ENCODE measurements at places on chromosomes 11 and 22.

DNA sequence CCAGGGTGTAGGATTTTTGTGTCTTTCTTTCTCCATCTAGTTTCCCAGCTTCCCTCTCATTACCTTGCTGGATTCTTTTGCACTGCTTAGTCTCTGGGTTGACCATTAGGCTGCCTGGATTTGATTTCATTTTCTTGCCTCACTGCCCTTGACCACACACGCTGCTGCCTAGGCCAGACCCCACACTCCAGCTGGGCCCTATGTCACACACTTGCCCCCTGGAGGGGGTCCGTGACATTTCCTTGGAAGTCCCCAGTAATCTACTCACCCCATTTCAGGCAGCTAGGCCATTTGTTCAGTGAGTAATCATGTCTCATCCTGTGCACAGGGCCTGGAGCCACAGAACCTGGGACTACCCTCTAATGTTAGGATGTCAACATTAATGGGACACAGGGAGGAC is 81.9 kb upstream of the SPON1 start:
- DNase-seq = no peak

- DNase-seq = no peak
These were observed 6.6 kb downstream of the CNGA4 start for GRCh38 chr11:6245536-6245935.

DNA sequence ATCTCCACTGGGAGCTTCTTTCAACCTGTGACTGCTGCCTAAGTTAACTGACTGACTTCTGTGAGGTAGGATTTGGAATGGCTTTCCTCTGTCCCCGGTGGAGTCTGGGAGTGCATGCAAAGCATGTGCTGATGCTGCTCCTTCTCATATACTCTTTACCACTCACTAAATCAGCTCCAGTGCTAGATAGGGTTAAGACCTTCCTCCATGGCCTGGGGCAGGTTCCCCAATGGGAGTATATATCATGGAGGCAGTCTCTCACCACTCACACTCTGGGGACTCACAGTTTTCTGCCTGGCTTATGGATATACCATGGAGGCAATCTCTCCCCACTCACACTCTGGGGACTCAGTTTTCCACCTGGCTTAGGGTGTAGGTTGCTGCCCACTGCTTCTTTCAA is 10.1 kb upstream of the FANCF start:
- no peak for DNase-seq

DNA sequence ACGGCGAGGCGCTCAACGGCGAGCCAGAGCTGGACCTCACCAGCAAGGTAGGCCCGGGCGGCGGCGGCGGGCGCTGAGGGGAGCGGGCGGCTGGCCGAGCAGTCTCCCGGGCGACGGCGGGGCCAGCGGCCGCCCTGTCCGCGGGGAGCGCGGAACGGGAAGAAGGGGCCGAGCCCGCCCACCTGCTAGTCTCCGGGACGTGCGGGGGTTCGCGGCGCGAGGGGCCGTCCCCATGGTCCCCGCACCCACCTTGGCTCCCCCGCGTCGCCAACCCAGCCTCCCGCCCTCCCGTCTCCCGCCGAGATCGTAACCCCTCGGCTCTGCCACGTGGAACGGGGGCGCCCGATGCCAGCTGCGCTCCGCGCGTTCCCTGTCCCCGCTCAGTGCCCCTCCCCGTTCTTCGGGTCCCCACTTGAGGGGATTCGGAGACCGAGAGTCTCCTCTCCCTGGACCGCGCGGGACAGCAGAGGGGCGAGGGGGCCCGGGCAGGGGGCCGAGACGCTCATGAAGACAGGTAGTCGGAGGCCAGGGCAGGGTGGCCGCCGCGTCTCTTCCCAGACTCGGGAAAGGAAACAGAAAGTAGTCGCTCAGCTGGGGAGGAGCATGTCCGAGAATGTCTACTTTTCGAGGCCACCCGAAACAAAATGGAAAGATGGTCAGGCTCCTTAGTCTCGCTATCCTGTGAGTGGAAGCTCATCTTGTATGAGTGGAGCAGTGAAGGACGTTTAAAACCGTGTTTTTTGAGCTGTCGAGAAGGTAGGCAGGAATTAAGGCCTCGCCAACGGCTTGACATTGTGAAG is 557 bp downstream of the GTPBP1 start:
- DNase-seq = no peak

DNA sequence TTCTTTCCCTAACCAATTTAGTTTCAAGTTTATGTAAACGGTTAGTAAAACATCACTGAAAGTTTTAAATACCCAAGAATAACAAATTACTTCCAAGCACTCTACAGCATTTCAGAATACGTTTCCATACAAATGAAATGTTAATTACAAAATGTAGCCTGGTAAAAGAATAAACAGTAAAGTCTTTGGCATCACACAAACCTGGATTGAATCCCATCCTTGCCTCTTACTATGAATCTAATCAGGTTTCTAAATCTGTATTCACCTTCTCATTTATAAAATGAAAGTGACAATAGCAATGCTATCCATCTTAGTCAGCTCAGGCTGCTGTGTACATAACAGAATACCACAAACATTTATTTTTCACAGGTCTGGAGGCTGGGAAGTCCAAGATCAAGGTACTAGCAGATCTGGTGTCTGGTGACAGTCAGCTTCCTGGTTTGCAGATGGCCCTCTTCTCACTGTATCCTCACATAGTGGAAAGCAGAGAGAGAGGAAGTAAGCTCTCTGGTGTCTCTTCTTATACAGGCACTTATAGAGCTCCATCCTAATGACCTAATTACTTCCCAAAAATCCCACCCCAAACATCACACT is 19.2 kb downstream of the FAM168A start:
- DNase-seq = no peak

- no peak for DNase-seq
These were observed 38.2 kb downstream of the SCUBE1 start for GRCh38 chr22:43304831-43305590.

DNA sequence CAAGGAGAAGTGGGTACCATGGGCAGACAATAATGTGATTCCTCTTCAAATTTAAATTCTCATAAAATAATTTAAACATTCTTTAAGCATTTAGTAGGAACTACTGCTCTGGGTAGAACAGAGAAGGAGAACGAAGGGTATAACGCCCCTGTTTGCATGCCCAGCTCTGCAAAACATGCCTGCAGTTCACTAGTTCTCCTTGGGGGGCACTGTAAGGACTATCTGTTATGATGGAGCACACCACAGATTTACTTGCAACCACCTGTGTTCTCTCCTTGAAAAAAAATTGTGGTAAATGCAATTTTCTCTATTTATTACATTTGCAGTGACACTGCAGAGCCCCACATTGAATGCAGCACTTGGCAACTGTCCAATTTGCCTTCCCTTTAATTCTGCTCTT is 100.3 kb downstream of the GUCY1A2 start:
- no peak for DNase-seq

- DNase-seq = no peak
These were observed 46.0 kb downstream of the PRCP start for GRCh38 chr11:82854242-82854641.

GRCh38 chr11:97525273-97525672 is 1135.5 kb downstream of the JRKL start:
- no peak for DNase-seq

GRCh38 chr11:103920449-103920848 is 116.0 kb upstream of the DDI1 start:
- no peak for DNase-seq

DNA sequence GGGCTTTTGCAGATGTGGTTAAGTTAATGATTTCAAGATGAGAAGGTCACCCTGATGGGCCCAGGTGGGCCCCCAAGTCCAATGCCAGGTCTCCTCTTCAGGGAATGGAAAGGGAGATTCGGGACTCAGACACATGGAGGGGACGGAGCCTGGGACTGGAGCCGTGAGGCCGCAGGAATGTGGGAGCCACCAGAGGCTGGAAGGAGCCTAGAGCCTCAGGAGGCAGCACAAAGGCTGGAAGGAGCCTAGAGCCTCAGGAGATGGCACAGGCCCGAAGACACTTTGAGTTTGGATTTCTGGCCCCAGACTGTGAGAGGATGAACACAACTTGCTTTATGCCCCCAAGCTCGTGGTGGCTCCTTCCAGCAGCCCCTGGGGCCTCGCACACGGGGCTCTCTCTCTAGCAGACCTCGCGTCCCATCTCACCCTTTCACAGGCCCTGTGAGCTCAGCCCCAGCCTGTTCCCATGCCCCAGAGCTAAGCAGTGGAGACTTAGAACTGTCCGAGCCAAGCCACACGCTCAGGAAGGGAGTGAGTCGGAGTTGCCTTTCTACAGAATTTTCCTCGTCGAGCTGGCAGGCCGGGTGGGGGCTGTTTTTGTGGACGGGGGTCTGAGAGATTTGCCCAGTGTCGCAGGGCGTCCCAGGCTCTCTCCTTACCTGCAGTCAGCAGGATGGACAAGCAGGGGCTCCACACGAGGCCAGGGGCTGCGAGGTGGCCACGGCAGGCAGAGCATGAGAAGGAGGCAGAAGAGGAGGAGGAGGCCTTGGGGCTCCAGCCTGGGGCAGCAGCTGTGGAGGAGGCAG is 937.6 kb downstream of the BRD1 start:
- DNase-seq = no peak

DNA sequence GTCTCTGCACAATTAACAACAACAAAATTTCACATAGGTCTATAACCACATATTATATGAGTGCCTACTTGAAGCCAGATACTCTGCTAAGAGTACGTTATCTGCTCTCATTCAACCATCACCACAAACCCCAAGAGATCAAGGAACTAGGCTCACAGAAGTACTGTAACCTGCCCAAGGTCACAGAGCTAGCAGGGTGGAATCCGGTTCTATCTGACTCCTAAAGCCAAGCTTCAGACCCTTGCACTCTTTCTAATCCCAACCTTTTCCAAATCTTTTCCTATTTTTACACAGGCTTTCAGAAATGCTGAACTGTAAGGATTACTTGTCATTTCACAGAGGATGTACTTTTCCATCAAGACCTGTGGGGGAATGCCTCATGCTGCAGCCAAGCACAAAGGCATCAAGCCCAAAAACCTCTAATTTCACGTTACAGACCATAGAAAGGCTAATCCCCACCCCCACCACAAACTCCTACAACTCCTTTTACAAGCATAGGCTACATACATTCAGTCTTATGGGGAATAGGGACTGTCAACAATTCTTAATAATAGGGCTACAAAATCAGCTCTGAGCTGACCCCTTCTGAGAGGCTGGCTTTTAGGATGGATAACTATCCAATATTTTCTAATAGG is 927 bp downstream of the PRCP start:
- DNase-seq = peak; percentile 39

DNA sequence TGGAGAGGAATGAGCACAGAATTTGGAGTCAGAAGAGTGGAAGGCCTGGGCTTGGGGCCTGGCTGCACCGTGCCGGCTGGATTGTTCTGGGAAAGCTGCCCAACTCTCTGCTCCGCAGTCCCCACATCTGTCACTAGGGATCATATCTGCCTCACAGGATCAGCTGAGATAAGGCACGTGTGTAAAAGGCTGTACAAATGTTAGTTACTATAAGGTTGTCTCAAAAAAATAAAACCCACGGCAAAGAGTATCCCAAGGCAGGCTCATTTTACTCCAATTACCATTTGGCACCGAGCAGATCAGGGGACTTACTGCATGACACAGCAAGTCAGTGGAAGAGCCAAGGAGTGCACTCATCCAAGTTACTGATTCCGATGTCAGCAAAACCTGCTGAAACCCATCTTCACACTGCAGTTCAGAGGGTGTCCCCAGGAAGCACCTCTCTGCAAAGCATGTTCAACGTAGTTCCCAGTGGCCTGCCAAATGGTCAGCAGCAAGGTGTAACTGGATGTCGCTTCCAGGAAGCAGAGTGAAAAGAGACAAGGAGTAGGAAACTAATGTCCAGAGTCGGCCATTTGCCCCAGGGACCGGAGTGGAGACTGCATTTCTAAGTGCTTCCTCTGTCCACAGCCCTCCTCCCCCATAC is 18.1 kb upstream of the MRTFA start:
- DNase-seq = no peak

- no peak for DNase-seq
These were observed 1.9 kb upstream of the P2RY6 start for GRCh38 chr11:73270016-73270854.

DNA sequence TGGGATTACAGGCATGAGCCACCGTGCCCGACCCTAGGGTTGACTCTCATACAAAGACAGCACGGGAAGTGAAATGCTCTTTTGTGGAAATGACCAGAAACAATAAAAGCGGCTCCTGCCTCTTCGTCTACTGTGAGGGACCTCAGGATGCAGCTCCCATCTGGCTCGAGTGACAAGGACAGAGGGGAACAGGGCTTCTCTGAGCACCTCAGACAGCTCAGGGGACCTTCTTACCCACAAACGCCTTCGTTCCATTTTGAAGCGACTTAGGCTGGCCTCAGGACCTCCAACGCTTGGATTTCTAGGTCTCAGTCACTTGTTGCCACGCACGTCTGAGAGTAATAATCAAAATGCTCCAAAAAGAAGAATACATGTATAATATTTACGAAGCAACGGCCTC is 2.5 kb downstream of the PRAME start:
- no peak for DNase-seq

GRCh38 chr11:79045018-79045799 is 395.6 kb downstream of the TENM4 start:
- DNase-seq = no peak

DNA sequence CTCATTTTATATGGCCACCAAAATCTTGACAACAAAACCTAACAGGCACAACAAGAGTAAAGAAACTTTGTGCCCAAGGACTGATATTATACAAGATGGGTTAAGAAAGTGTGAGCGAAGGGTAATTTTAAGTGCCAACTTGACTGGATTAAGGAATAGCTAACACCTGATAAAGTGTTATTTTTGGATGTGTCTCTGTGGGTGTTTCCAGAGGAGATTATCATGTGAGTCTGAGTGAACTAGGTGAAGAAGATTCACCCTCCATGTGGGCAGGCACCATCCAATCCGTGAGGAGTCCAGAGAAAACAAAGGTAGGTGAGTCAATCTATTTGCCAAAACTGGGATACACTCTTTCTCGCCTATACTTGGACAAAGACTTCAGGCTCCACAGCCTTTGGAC is 461.6 kb downstream of the ETS1 start:
- no peak for DNase-seq

GRCh38 chr22:38452373-38453065 is 2.5 kb downstream of the KCNJ4 start:
- DNase-seq = no peak

DNA sequence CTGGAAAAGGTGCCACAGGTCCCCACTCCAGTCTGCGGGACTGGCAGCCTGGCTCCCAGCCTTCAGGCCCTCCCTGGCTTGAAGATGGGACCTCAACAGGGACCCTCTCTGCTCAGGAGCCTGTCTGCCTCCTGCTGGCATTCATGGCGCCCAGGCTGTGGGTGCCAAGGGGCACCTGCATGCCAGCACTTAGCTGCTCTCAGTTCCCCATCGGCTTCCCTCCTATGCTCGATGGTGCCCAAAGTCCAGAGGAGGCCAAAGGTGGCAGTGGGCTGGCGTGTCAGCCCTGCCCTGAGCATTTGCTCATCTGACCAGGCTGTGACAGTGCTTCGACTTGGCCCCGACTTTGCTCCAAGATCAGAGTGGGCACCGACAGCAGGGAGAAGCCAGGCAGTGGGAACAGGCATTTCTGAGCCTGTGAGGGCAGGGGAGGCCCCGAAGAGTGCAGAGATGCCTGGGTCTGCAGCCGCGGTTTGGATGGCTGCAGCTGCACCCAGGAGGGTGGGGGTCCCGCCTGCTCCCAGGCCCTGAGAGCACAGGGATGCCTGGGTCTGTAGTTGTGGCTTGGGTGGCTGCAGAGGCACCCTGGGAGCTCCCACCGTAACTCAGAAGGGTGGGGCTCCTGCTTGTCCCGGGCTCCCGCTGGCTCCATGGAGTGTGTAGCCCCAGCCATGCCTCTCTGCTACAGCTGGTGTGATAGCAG is 463.6 kb downstream of the TBC1D22A start:
- no peak for DNase-seq

All from NCI-H187 treated with DMSO at 0.1 percent for 48 hours (cell line).